GM12878 (cell line): ENCODE measurements at places on chromosomes 7 and 10. TPM values are rescaled to one million over a fixed set of nuclear protein-coding genes. Genes with fewer than 3 reads are reported as not detected.

The AVPI1 gene
- polyA plus RNA-seq = 1.4 and 3.1 TPM in 2 replicates

The SP8 gene
- not detected in 2 replicates for polyA plus RNA-seq

The RUFY2 gene
- 3.7 and 5.5 TPM in 2 replicates for polyA plus RNA-seq

The ZP3 gene
- 1.6 and 1.7 TPM in 2 replicates for polyA plus RNA-seq

The MACROH2A2 gene
- not detected in 2 replicates for polyA plus RNA-seq

The C10orf105 gene
- not detected in 2 replicates for polyA plus RNA-seq

The GNGT1 gene
- not detected in 2 replicates for polyA plus RNA-seq

The WDR86 gene
- polyA plus RNA-seq = not detected in 2 replicates

The VSTM4 gene
- polyA plus RNA-seq = not detected in 2 replicates

DNA sequence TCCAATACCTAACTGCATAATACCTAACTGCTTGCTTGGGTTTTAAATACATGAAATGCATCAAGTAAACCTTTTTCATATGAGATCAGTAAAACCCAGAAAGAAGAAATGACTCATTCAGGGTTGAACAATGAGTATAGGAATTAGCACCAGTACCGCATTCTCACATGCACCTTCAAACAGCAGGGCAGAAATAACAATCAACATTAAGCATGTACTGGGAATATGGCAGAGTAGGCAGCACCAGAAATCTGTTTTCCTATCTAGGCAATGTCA is 850.3 kb upstream of the SORCS1 start:
- DNase-seq = peak; percentile 65
- H3K36me3 ChIP-seq = no peaks in the 10 kb centered on the region
- no peak overlapping the region for H3K4me3 ChIP-seq

- H3K27me3 ChIP-seq = no peaks in the 10 kb centered on the region
- no peak overlapping the region for H3K27ac ChIP-seq
- no peak for DNase-seq
- H3K4me1 ChIP-seq = no peaks in the 10 kb centered on the region
- no peaks in the 10 kb centered on the region for H3K36me3 ChIP-seq
Measured at GRCh38 chr7:127154101-127154500, 98.6 kb downstream of the GRM8 start.

DNA sequence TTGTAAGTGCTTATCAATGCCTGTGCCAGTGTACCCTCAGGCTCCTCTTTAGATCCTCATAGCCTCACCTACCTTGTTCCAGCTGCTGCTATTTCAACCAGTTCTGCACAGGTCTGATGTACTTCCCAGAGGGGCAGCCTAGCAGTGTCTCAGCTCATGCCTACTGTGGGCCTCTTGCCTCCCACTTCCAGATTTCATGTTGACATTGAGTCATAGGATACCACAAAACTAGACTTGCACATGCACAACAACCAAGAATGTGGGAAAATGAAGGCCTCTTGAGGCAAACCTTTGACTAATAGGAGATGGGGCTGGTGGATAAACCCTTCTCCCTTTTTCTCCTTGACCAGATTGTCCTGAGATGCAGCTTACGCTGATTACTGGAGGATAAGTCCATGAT is 31.0 kb downstream of the PON3 start:
- H3K36me3 ChIP-seq = no peaks in the 10 kb centered on the region
- no peaks in the 10 kb centered on the region for H3K27me3 ChIP-seq
- H3K4me3 ChIP-seq = no peak overlapping the region
- no peaks in the 10 kb centered on the region for H3K4me1 ChIP-seq
- H3K27ac ChIP-seq = no peak overlapping the region

DNA sequence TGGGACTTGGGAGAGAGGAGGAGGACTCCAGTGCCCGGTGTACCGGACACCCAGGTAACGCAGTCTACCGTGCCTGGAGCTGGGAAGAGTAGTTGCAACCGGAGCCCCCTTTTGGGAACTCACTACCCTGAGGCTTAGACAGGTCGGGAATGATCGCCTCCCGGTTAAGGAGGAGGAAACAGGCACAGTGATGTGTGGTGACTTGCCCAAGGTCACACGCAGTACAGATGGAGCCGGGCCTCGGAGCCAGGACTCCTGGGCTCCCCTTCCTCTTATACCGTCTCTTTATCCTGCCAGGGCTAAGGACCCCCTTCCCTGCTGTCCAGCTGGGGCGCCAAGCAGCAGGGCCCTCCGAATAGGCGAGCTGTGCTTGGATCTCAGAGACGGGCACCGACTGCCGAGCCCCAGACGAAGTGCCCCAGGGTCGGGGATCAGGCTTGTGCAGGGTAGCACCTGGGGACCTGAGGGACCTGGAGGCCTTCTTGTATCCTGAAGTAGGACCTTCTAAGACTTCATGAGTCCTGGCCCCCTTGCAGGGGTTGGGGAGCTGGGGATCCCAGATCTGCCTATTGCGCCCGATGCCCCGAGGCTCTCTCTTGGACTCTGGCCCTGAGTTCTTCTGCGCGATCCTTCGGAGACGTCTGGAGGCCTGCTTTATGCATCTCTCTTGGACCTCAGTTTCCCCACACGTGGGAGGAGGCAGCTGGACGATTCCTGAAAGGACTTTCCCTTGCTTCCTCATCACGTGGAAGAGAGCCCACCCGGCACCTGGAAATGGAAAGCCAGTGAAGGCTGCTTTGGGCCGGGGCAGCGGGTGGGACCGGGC is 767 bp upstream of the CYP26A1 start:
- DNase-seq = no peak
- H3K36me3 ChIP-seq = no peaks in the 10 kb centered on the region
- peak overlapping the region; percentile 55; the same call in 1 of the 2 replicates for H3K4me3 ChIP-seq
- peaks cover 29% of the 10 kb centered on the region for H3K27me3 ChIP-seq
- H3K4me1 ChIP-seq = peaks cover 18% of the 10 kb centered on the region

DNA sequence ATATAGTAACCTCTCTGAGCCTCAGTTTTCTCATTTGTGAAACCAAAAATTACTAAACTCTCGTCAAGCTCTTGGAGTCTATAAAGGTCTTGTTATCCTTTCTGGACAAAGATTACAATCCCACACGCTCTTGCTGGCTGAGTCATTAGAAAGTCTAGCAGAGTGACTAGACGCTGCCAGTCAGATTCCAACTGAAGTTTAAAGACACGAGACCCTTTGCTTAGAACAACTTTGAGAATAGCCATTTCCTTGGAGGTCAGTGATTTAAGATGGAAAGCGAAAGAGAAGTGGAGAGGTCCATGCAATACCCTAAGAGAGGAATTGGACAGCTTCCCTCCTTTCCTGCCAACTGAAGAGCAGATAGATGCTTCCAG is 119.5 kb downstream of the APBB1IP start:
- no peaks in the 10 kb centered on the region for H3K27me3 ChIP-seq
- H3K4me3 ChIP-seq = no peak overlapping the region
- H3K36me3 ChIP-seq = peaks cover 28% of the 10 kb centered on the region
- H3K27ac ChIP-seq = no peak overlapping the region

GRCh38 chr10:50515420-50515819 is 108.3 kb downstream of the SGMS1 start:
- peaks cover 32% of the 10 kb centered on the region for H3K4me1 ChIP-seq
- H3K36me3 ChIP-seq = no peaks in the 10 kb centered on the region; the same call in 1 of the 2 replicates
- no peak overlapping the region for H3K27ac ChIP-seq
- H3K27me3 ChIP-seq = no peaks in the 10 kb centered on the region

DNA sequence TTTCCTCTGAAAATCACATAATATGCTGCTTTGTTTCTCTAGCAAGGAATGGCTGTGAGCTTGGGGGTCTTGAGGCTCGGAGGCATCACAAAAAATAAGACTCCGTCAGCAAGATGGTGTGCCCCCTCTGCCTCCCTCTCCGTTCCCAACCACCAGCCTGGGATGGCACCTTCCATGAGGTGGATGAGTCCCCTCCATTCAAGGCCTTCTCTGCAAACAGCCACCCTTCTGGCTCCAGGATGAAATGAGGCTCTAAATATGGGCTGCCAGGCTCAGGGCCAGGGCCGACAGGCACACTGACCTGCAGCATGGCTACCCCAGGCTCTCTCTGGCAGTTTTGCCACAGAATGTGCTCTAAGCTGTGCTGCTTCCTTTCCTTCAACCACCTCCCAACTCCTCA is 521.5 kb downstream of the PTPRN2 start:
- H3K36me3 ChIP-seq = no peaks in the 10 kb centered on the region
- H3K27ac ChIP-seq = no peak overlapping the region
- H3K4me1 ChIP-seq = no peaks in the 10 kb centered on the region
- DNase-seq = no peak
- no peaks in the 10 kb centered on the region for H3K27me3 ChIP-seq

DNA sequence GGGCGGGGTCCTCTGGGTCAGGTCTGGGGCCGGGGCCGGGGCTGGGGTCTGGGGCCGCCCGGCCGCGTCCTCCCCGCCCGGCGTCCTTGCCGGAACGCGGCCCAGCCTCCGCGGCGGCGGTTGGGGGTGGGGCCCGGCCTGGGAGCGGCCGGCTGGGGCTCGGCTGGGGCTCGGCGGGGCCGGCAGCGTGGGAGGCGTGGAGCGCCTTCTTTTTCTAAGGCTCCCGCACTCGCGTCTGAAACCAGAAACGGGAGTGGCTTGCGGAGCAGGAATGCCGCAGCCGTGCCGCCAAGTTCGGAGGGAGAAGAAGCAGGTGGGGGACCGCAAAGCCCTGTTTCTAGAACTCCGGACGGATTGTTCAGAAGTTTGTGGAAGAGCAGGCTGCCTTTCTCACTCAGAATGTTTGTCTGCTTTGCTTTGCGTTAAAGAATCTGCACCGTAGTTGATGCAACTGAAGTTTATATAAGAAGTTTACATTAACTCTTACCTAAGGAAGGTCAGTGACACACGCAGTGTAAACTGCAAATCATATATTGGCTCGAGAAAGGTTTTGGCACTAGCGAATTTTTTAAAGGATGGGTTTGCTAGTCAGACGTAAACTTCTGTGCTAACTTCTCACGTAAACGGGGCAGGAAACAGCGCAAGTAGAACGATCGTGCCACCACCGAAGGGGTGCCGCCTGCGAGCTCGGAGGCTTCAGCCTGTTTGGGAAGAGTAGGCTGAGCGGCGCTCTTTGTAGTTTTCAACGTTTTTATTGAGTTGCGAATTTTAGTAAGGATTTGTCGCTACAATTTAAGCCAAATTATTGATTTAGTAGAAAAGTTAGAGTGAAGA is 729 bp downstream of the DNAJB6 start:
- H3K27ac ChIP-seq = peak overlapping the region; percentile 66
- H3K27me3 ChIP-seq = no peaks in the 10 kb centered on the region
- H3K36me3 ChIP-seq = no peaks in the 10 kb centered on the region
- DNase-seq = no peak
- peaks cover 22% of the 10 kb centered on the region for H3K4me1 ChIP-seq
- peak overlapping the region; percentile 85 for H3K4me3 ChIP-seq

GRCh38 chr7:2932402-2933251 is 88.5 kb upstream of the GNA12 start:
- DNase-seq = no peak
- peaks cover 13% of the 10 kb centered on the region; the same call in 1 of the 2 replicates for H3K36me3 ChIP-seq
- H3K27me3 ChIP-seq = no peaks in the 10 kb centered on the region
- no peak overlapping the region for H3K27ac ChIP-seq
- H3K4me1 ChIP-seq = no peaks in the 10 kb centered on the region

GRCh38 chr10:112247791-112248190 is 35.4 kb upstream of the TECTB start:
- no peaks in the 10 kb centered on the region for H3K4me1 ChIP-seq
- H3K27ac ChIP-seq = no peak overlapping the region
- no peaks in the 10 kb centered on the region for H3K27me3 ChIP-seq

DNA sequence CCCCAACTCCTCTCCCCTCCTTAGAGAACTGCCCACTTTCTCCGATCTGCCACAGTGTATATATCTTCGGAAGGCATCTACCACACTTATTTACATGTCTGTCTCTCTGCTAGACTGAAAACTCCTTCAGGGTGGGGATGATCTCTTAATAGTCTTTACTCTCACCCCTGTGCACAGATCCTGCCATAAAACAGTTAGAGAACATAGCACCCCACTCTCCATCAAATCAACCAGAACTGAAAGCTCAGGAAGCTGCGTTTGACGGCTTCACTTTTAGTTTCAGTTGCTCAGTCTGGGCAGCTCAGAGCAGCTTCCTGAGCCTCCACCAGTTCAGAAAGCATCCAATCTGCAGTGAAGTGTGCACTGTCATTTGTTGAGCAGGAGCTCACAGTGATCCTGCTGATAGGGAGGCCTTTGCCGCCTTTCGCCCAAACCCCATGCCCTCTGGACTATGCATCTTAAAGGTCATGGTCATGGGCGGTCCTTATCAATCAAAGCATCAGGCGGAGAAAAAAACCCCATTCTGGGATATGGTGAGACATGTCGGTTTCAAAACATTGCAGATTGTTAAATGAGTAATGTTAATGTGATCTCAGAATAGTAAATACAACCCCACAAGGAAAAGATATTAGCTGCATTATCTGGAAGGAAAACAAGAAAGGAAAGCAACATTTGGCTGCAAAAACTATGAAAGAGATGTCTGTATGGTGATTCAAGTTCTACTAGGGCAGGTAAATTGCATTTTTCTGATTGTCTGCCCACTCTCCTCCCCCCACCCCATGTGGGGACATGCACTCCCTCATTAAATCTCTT is 167.1 kb upstream of the ADO start:
- H3K4me1 ChIP-seq = peaks cover 85% of the 10 kb centered on the region
- no peaks in the 10 kb centered on the region for H3K27me3 ChIP-seq
- H3K4me3 ChIP-seq = peak overlapping the region; percentile 12
- H3K36me3 ChIP-seq = no peaks in the 10 kb centered on the region

DNA sequence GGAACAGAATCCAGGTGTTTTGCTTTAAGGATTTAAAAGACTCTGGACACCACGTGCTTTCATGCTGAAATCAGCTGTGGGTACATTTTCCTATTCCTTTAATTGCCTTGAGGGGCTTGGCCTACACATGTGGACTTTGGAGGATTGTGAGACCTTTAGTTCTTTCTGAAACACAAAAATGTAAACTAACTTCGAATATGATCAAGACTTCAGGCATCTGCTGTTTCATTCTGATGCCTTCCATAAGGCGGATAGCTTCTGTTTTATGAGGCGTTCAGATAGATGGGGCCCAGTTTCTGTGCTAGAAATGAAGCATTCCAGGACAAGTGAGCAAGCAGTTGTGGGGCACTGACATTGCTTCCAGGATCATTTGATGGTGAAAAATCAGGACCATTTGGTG is 1.5 kb upstream of the NOBOX start:
- no peaks in the 10 kb centered on the region for H3K27me3 ChIP-seq
- no peak overlapping the region for H3K4me3 ChIP-seq
- H3K36me3 ChIP-seq = no peaks in the 10 kb centered on the region
- H3K27ac ChIP-seq = no peak overlapping the region

DNA sequence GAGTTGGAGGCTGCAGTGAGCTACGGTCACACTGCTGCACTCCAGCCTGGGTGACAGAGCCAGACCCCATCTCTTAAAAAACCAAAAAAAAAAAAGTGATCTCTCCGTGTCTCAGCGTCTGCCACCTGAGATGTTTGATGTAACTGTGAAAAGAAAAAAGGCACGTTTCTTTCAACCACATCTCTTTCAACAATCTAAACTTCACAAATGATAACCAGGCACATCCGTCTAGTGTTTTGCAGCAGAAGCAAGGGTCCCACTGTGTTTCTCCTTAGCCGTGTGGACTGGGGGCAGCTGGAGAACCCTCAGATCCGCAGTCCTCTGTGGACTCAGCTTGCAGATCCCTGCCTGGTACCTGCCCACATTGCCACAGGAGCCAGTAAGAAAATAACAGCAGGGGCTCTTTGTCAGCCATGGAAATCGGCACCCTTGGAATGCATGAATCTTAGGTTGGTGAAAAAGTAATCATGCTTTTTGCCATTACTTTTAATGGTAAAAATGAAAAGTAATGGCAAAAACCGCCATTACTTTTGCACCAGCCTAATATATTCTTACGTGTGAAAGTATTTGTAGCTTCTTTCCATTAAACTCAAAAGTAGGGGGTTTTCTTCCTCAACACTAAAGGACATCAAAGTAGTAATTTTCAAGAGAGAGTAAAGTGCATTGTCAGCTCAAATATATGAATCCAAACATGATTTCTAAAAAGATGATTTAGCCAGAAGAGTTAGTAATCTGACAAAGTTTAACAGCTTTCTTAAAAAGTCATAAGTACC is 276.5 kb downstream of the CCDC3 start:
- H3K27ac ChIP-seq = no peak overlapping the region
- H3K36me3 ChIP-seq = no peaks in the 10 kb centered on the region
- no peak overlapping the region for H3K4me3 ChIP-seq
- no peaks in the 10 kb centered on the region for H3K27me3 ChIP-seq
- no peak for DNase-seq

GRCh38 chr7:132261327-132262159 is 314.7 kb downstream of the PLXNA4 start:
- no peak for DNase-seq
- no peaks in the 10 kb centered on the region for H3K27me3 ChIP-seq
- H3K4me1 ChIP-seq = no peaks in the 10 kb centered on the region
